ENCODE measurements at places on chromosomes 4 and X.

DNA sequence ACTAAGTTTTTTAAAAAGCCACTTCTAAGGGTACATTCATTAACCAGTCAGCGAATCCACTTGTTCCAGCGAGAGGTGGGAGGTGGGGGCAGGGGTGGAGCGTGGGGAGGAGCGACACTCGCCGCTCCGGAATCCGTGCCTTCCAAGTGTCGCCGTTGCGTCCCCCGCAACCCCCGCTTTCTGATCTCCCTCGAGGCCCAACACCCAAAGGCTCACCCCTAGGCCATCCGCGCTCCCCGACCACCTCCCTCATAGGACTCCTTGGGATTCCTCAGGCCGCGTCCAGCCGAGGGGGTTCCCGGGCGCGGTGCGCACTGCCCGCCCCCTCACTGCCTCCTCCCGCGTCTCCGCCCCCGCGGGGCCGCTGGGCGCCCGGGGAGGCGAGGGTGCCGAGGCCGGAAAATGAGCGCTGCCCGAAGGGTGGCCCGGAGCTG is 108.1 kb upstream of the STOX2 start:
- no peak for DNase-seq

DNA sequence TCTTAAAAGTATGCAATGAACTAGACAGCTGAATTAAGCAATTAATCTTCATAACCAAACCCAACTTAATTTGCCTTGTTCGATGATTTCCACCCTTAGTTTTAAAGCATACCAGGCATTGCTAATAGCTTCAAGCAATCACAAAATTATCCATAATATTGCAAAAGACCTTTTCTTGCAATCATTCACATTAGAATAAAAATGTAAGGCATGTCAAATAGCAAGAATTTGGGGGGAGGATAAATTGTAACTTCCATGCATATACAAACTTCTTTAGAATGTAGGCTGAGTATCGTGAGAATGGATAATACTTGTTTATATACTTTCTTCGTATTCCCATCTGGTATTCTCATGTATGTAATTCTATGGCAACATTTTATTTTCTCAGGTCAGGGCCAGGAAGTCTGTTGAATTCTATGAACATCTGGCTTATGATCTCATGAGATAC is 28.7 kb upstream of the BMP2K start:
- no peak for DNase-seq

GRCh38 chr4:137039370-137039769 is 492.9 kb downstream of the PCDH18 start:
- DNase-seq, result no peak

GRCh38 chr4:81062001-81062400 is 31.5 kb downstream of the BMP3 start:
- DNase-seq, result no peak
